Stomach (tissue), 19 donors: ENCODE measurements at places on chromosomes 6 and 20. TPM values are rescaled to one million over a fixed set of nuclear protein-coding genes. Genes with fewer than 3 reads are reported as not detected.

SLC32A1 gene
- total RNA-seq, result not detected

- peak; percentile 68 for DNase-seq
- peak overlapping the region; percentile 90 for H3K27ac ChIP-seq
- peak overlapping the region; percentile 11 for H3K4me3 ChIP-seq
- peaks cover 40% of the 10 kb centered on the region for H3K36me3 ChIP-seq
Observed at GRCh38 chr20:59004763-59005522, 2.1 kb downstream of the CTSZ start.

CDH26 gene
- total RNA-seq, result 5.8 TPM

DNA sequence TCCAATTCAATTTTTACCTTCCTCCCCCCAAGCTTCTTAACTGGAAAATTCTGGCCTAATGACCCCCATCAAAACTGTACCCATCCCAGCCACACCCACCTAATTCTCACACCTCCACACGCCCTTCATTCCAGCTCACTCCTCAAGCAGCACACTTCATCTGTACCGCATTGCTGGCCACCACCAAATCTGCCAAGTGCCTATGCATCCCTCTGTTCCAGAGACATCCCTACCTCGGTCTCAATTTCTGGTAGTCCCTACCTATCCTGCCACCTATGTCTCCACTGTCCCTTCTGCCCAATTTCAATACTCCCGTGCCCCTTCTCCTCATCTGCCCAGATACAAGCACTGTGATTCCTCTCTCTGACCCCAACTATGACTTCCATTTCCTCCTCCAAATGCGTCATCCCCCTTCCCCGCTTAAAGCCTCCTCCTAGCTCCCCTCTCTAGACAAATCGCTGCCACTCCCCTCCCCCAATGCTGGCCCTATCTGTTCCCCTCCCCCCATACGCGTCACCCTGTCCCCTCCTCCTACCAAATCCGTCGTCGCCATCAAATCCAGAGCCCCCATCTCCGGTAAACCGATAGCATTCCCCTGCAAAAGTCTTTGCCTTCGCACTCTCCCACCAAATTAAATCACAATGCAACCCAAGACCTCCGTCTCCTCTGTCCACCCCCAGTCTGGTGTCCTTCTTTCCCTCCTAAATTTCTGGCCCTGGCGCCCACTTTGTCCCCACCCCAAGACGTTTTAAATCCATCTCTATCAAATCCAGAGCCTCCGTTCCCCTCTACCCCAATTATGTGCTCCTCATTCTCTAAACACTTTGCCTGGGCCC lies 1.2 kb downstream of the MTCH1 start:
- H3K4me3 ChIP-seq, result peak overlapping the region; percentile 96
- peak; percentile 88 for DNase-seq
- H3K27ac ChIP-seq, result peak overlapping the region; percentile 99
- no peaks in the 10 kb centered on the region for H3K27me3 ChIP-seq
- no peaks in the 10 kb centered on the region for H3K36me3 ChIP-seq

DNA sequence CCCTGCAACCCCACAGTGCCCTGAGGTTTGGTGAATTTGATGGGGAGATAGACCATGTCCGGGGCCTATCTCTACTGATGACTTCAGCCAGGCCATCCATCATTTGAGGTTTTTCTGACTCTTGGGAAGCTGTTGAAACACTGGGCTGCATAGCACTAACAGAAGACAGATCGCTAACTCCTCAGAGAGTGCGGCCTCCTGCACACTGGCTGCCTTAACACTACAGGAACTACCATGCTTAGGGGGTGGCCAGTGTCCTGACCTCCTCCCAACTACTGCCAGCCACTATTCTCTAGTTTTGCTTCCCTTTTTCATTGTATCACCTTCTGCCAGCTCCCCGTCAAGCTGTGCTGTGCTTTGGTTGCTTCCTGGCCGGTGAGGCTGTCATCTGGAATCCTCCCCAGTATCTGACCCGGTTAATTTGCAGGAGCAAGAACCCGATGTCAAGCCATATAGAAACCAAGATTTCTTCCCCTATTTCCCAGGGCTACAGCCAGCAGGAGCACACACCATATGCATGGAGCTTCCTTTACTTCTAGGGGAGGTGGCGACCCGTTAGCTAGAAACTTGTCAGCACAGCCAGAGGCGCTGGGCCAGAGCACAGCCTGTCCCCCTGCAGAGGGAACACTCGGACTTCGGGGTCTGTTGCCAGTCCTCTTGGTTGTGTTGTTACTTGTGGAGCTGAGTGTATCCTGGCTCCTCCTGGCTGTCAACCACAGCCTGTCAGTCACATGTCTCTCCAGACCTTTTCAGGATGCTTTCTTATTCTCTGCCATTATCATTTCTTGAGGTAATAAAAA lies 57.3 kb upstream of the TRAF3IP2 start:
- H3K36me3 ChIP-seq, result no peaks in the 10 kb centered on the region
- peak; percentile 54 for DNase-seq
- H3K27ac ChIP-seq, result peak overlapping the region; percentile 72
- no peak overlapping the region for H3K4me3 ChIP-seq
- peaks cover 70% of the 10 kb centered on the region for H3K4me1 ChIP-seq

GRCh38 chr20:59013031-59013951 lies 5.9 kb upstream of the TUBB1 start:
- no peak overlapping the region for H3K4me3 ChIP-seq
- no peaks in the 10 kb centered on the region for H3K4me1 ChIP-seq
- H3K27ac ChIP-seq, result no peak overlapping the region
- peak; percentile 11 for DNase-seq

GRCh38 chr6:66897576-66897975 lies 1190.5 kb upstream of the EYS start:
- no peaks in the 10 kb centered on the region for H3K36me3 ChIP-seq
- DNase-seq, result no peak
- no peak overlapping the region for H3K27ac ChIP-seq
- H3K27me3 ChIP-seq, result no peaks in the 10 kb centered on the region
- no peak overlapping the region for H3K4me3 ChIP-seq

- H3K36me3 ChIP-seq, result no peaks in the 10 kb centered on the region
- no peaks in the 10 kb centered on the region for H3K27me3 ChIP-seq
- H3K4me1 ChIP-seq, result peaks cover 20% of the 10 kb centered on the region
- no peak overlapping the region for H3K4me3 ChIP-seq
- DNase-seq, result peak; percentile 73
Observed at GRCh38 chr20:53312957-53313356, 280.7 kb downstream of the ZNF217 start.

- peaks cover 11% of the 10 kb centered on the region for H3K4me1 ChIP-seq
- no peak overlapping the region for H3K4me3 ChIP-seq
- no peak for DNase-seq
- peaks cover 48% of the 10 kb centered on the region for H3K36me3 ChIP-seq
- H3K27me3 ChIP-seq, result no peaks in the 10 kb centered on the region
- no peak overlapping the region for H3K27ac ChIP-seq
Observed at GRCh38 chr20:33660035-33660684, 2.0 kb upstream of the C20orf144 start.

GRCh38 chr20:46849751-46850150 lies 44.9 kb upstream of the EYA2 start:
- no peaks in the 10 kb centered on the region for H3K4me1 ChIP-seq
- no peak overlapping the region for H3K4me3 ChIP-seq
- no peak overlapping the region for H3K27ac ChIP-seq
- DNase-seq, result no peak
- H3K27me3 ChIP-seq, result no peaks in the 10 kb centered on the region

LPA gene
- total RNA-seq, result not detected

HNF4A gene
- 33.5 TPM for total RNA-seq

- H3K4me1 ChIP-seq, result peaks cover 57% of the 10 kb centered on the region
- peak overlapping the region; percentile 89 for H3K4me3 ChIP-seq
- H3K27ac ChIP-seq, result peak overlapping the region; percentile 92
- peaks cover 30% of the 10 kb centered on the region for H3K36me3 ChIP-seq
Observed at GRCh38 chr6:28922821-28923317, 916 bp downstream of the TRIM27 start.

DNA sequence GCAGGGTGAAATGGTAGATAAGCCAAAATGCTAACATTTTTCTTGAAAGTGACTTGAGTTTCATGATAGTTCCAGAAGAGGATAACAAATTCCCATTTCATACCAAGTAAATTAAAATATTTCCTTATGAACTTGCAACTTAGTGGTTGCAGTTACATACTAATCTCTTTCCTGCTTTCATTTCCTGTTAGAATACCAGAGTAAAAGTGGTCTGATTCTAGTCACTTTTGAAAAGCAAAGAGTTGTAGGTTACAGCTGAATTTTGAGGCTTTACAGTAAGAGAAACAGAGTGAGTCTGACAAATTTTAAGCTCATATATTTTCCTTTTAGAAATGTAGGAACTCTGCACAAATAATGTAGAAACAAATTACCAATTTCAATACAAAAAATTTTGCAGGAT lies 117.4 kb downstream of the ZFAND3 start:
- no peak for DNase-seq
- no peak overlapping the region for H3K27ac ChIP-seq
- H3K4me3 ChIP-seq, result no peak overlapping the region
- peaks cover 10% of the 10 kb centered on the region for H3K4me1 ChIP-seq
- H3K27me3 ChIP-seq, result no peaks in the 10 kb centered on the region
- no peaks in the 10 kb centered on the region for H3K36me3 ChIP-seq

- H3K27ac ChIP-seq, result no peak overlapping the region
- peaks cover 37% of the 10 kb centered on the region for H3K4me1 ChIP-seq
- H3K27me3 ChIP-seq, result no peaks in the 10 kb centered on the region
- no peaks in the 10 kb centered on the region for H3K36me3 ChIP-seq
Observed at GRCh38 chr6:42007286-42008137, 42.8 kb upstream of the TAF8 start.

GRCh38 chr6:15392182-15392581 lies 146.3 kb downstream of the JARID2 start:
- H3K4me3 ChIP-seq, result no peak overlapping the region
- no peaks in the 10 kb centered on the region for H3K36me3 ChIP-seq
- no peaks in the 10 kb centered on the region for H3K27me3 ChIP-seq
- no peak for DNase-seq

DNA sequence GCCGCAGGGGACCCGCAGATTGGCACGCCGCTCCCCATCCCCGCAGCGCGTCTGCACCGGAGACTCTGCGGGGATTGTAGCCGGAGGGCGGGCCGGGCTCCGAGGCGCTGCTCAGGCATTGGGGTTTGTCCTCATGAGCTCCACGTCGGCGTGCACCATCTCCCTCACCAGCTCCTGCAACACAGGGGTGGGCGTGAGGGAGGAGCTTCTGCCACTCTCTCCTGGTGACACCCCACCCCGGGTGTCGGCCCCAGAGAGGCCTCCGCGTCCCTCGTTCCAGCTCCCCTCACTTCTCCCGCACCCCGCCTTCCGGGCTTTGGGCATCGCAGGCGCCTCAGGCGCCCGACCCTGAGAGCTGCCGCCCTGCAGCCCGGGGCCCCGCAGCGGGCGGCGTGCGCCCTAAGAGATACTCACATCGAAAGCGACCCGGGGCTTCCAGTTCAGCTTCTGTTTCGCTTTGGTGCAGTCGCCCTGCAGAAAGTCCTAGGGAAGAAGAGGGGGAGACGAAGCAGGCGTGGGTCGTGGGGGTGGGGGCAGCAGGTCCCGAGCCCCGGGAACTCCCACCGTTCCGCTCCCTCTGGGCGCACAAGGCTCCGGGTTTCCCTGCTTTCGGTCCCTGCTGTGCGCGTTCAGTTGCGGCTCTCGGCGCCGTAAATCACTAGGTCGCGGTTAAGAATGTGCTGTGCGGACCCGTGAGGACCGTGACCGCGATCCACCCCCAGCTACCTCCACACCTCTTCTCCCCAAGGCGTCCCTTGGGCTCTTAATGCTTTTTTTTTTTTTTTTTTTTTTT lies 14.5 kb downstream of the FOXC1 start:
- no peaks in the 10 kb centered on the region for H3K36me3 ChIP-seq
- H3K27ac ChIP-seq, result no peak overlapping the region
- no peak for DNase-seq
- peaks cover 9% of the 10 kb centered on the region for H3K4me1 ChIP-seq
- peak overlapping the region; percentile 39 for H3K4me3 ChIP-seq

GRCh38 chr6:2839195-2839981 lies 2.3 kb downstream of the SERPINB1 start:
- H3K27me3 ChIP-seq, result no peaks in the 10 kb centered on the region
- H3K4me1 ChIP-seq, result peaks cover 92% of the 10 kb centered on the region
- H3K36me3 ChIP-seq, result peaks cover 34% of the 10 kb centered on the region
- peak; percentile 48 for DNase-seq

DNA sequence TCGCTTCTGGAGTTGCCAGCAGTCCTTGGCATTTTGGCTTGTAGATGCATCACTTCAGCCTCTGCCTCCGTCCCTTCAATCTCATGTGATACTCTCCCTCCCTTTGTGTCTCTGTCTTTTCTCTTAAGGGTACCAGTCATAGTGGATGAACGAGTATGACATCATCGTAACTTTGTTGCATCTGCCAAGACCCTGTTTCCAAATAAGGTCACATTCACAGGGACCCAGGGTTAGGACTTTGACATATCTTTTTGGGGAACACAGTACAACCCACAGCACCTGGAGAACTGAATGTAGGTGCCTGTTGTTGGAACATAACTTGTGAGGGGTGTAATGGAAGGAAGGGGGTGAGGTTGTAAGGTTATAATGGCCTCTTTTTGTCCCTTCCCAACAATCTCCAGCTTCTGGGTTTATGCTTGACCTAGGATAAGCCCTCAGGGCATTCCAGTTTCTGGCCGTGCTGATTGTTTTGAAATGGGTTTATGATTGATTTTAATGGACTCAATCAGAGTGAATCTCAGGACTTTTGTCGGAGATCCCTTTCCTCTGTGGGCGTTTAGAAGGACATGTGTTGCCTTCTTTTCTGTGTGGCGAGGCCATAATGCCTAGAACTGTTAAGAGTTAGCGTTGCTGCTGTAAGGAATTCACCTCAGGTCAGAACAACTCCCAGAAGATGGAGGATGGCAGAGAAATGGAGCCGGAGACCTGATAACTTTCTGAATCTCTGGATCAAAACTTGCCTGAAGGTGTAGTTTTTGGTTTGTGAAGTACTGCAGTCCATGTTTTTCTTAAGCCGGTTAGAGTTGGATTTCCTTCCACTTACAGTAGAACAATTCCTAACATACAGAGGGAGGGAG lies 9.2 kb downstream of the ATRN start:
- peaks cover 30% of the 10 kb centered on the region for H3K4me1 ChIP-seq
- no peak for DNase-seq
- H3K4me3 ChIP-seq, result no peak overlapping the region
- H3K36me3 ChIP-seq, result no peaks in the 10 kb centered on the region
- H3K27me3 ChIP-seq, result no peaks in the 10 kb centered on the region

- H3K4me1 ChIP-seq, result no peaks in the 10 kb centered on the region
- H3K27me3 ChIP-seq, result no peaks in the 10 kb centered on the region
- H3K36me3 ChIP-seq, result no peaks in the 10 kb centered on the region
- no peak for DNase-seq
- H3K4me3 ChIP-seq, result no peak overlapping the region
Observed at GRCh38 chr6:89386917-89387491, 25.1 kb downstream of the RRAGD start.

- no peak for DNase-seq
- no peaks in the 10 kb centered on the region for H3K36me3 ChIP-seq
- peak overlapping the region; percentile 77 for H3K27ac ChIP-seq
- peaks cover 16% of the 10 kb centered on the region for H3K4me1 ChIP-seq
- H3K4me3 ChIP-seq, result no peak overlapping the region
Observed at GRCh38 chr20:50267866-50268219, 77.2 kb downstream of the CEBPB start.

GRCh38 chr6:70847106-70848084 lies 109.5 kb downstream of the B3GAT2 start:
- H3K4me1 ChIP-seq, result no peaks in the 10 kb centered on the region
- H3K27me3 ChIP-seq, result no peaks in the 10 kb centered on the region
- H3K27ac ChIP-seq, result no peak overlapping the region
- no peak for DNase-seq
- H3K4me3 ChIP-seq, result no peak overlapping the region

ZNF451 gene
- total RNA-seq, result 84.5 TPM

BANF2 gene
- not detected for total RNA-seq

SPTLC3 gene
- 6.4 TPM for total RNA-seq

- H3K4me1 ChIP-seq, result no peaks in the 10 kb centered on the region
- H3K27me3 ChIP-seq, result no peaks in the 10 kb centered on the region
- H3K4me3 ChIP-seq, result no peak overlapping the region
- H3K36me3 ChIP-seq, result no peaks in the 10 kb centered on the region
- no peak for DNase-seq
Observed at GRCh38 chr6:72642435-72642834, 20.6 kb downstream of the KCNQ5 start.

BMP2 gene
- total RNA-seq, result 57.9 TPM

FRK gene
- 10.7 TPM for total RNA-seq
